ENCODE measurements at places on chromosomes 11 and 22.

DNA sequence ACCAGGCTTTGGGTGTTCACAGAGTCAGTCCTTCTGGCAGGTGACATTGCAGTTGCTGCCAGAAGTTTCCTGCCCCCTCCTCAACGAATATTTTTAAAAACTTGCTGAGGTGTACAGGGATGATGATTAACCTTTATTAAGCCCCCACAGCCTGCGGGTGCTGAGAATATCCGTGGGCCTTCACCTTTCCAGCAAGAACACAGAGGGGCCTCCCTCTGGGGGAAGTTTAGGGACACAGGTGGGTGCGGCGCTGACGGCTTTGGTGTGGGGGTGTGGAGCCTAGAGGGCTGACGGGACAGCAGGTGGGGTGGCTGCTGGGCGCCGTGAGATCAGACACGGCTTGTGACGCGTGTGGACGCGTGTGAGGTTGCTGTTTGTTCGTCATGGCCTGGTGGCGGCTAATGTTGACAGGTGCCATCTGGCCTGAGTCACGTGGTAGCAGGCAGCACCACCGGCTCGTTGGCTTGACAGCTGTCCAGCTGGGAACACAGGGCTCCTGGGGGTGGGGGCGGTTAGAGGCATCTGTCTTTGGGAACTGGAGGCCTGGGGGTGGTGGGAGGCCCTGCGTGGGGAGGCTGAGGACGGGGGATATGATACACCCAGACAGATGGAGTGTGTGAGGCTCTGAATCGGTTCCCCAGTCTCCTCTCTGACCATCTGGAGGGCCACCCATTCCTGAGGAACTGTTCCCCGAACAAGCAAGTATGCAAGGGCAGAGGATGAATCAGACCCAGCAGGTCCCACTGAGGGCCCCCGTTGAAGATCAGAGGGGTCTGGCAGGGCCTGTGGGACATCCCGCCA lies 12.5 kb upstream of the LRRC10B start:
- no peak for DNase-seq

GRCh38 chr11:116109228-116109627 lies 605.0 kb upstream of the CADM1 start:
- peak; percentile 68 for DNase-seq

DNA sequence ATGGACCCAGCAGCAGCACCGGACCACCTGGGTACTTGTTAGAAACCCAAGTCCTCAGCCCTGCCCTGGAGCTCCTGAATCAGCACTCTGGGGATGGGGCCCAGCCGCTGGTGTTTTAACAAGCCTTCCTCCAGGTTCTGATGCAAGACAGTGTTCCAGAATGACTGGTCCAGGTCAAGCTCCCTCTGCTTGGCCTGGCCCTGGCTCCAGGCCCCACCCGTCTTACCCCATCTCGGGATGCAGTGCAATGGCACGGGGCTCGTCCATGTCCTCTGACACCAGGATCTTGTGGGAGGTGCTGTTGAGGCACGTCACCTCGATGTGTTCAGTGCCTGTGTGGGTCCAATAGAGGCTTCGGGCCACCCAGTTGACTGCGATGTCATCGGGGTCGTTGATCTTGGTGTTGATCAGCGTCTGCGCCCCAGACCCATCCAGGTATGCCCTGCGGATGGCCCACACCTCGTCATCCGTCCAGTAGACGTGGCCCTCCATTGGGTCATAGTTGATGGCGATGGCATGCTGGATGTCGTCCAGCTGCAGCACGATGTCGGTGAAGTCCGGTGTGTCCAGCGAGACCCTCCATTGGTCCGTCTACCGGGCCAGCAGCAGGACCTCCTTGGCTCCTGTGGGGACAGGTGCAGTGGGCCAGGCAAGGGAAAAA lies 140.3 kb downstream of the CRYBB2 start:
- no peak for DNase-seq

DNA sequence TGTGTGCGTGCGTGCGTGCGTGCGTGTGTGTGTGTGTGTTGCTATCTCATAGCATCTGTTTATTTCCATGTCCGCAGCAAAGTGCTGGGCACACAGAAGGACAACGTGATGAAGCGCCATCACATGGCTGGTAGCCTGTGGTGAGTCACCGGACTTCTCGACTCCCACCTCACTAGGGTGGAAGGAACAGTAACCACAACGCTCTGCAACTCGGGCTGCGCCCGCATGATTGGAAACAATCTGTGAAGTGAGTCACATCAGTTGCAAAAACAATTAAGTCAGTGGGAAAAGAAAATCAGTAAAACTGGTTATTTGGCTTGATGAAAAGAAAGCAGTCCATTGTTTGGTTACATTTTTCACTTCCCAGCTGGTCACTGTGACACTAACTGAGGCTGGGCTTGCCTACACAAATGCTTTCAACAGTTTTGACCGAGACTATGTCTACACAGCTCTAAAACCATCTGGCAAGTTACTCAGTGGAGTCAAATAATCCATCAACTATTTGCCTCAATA lies 437.3 kb upstream of the CADM1 start:
- peak; percentile 97 for DNase-seq

- peak; percentile 6 for DNase-seq
Observed at GRCh38 chr11:30128269-30128932, 102.4 kb upstream of the FSHB start.

GRCh38 chr11:44861849-44862557 lies 88.7 kb downstream of the TP53I11 start:
- peak; percentile 94 for DNase-seq

DNA sequence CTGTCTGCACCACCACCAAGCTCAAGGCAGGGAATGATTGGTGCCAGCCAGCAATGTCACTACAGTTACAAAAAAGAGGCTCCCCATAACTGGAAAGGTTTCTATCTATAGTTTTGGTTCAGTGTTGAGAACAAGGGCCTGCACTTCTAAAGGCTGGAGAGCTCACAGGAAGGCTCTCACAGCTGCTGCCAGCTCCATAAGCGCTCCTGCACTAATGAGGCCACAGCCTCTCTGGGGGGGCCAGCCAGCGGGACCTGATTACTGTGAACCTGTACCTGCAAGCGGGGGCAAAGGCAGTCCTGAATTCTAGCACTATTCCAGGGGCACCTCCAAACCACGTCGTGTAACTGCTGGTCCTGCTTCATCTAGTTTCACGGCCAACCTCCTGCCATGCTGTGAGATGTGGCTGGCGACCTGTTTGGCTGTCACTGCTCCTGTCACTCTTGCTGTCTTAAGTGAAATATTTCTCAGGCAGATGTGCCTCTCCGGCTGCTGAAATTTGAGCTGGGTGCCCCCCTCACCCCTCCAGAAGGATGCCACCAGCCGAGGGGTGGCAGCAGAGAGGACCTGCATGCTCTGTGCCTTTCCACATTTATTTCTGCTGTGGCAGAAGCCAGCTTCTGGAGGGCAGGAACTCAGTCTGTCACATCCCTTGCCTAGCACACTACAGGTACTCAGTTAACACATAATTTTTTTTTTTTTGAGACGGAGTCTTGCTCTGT lies 53.3 kb upstream of the ARFGAP3 start:
- DNase-seq = no peak
